ENCODE measurements at places on chromosomes 6 and 20. TPM values are rescaled to one million over a fixed set of nuclear protein-coding genes. Genes with fewer than 3 reads are reported as not detected.

- no peak overlapping the region for H3K4me3 ChIP-seq
- peaks cover 50% of the 10 kb centered on the region for H3K4me1 ChIP-seq
- peaks cover 25% of the 10 kb centered on the region for H3K36me3 ChIP-seq
- no peak for DNase-seq
- no peaks in the 10 kb centered on the region for H3K27me3 ChIP-seq
- H3K27ac ChIP-seq: peak overlapping the region; percentile 83
These were observed 76.3 kb downstream of the SYCP2L start for GRCh38 chr6:10963113-10963512.

GRCh38 chr6:29827579-29828470, at the start of gene HLA-G:
HLA-G (plus strand) TSS chr6:29827825; CDS start chr6:29827845, 20 bp downstream.
- DNase-seq: no peak
- peaks cover 88% of the 10 kb centered on the region for H3K27me3 ChIP-seq

DNA sequence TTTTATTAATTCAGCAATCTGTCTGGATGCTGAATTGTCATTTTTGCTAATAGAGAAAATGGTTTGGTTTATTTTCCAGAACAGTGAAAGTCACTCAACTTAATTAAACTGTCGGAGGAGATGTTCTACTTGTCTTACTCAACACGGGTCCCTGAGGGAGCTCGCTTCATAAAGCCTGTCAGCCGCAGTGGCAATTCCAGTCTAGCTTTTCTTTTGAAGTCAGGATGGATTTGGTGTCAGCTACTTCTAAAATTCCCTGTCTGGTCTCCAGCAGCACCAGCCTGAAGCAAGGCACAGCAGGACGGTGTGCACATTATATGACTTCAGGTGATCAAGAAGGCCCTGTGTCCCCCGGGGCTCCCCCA, 261.5 kb downstream of the SLC24A3 start:
- no peaks in the 10 kb centered on the region for H3K4me1 ChIP-seq
- no peaks in the 10 kb centered on the region for H3K36me3 ChIP-seq

DNA sequence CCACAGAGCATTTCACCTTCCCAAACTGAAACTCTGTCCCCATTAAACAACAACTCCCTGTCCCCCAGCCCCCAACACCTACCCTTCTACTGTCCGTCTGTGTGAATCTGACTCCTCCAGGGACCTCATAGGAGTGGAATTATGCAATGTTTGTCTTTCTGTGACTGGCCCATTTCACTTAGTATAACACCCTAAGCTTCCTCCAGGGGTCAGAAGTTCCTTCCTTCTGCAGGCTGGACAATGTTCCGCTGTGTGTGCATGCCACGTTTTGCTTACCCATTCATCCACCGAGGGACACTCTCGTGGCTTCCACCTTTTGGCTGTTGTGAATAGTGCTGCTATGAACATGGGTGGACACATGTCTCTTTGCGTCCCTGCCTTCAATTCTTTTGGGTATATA, 37.6 kb upstream of the MPC1 start:
- H3K27ac ChIP-seq: no peak overlapping the region
- no peak for DNase-seq
- no peak overlapping the region for H3K4me3 ChIP-seq
- H3K4me1 ChIP-seq: peaks cover 9% of the 10 kb centered on the region
- no peaks in the 10 kb centered on the region for H3K27me3 ChIP-seq
- H3K36me3 ChIP-seq: peaks cover 47% of the 10 kb centered on the region

DNA sequence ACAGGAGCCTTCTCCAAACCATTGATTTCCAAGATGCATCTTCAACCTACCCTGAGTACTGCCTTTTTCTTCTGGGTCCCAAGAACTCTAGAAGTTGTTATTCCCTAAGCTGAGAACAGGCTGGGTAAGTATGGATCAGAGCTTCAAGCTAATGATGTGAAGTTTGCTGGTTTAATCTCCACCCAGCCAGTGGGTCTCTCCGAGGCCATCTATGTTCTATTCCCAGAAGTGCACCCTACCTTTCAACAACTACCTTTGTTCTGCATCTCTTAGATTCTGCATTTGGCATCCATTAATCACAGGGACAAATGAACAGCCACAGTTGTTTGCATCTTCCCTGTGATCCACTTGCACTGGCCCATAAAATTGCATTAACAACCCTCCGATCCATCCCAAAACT, 246.2 kb downstream of the HIVEP2 start:
- no peaks in the 10 kb centered on the region for H3K27me3 ChIP-seq
- H3K4me3 ChIP-seq: no peak overlapping the region
- H3K36me3 ChIP-seq: no peaks in the 10 kb centered on the region
- H3K4me1 ChIP-seq: peaks cover 32% of the 10 kb centered on the region

- no peak overlapping the region for H3K27ac ChIP-seq
- no peak overlapping the region for H3K4me3 ChIP-seq
- H3K27me3 ChIP-seq: no peaks in the 10 kb centered on the region
- no peak for DNase-seq
These were observed 139.7 kb downstream of the MTHFD1L start for GRCh38 chr6:151005164-151005563.

- peaks cover 44% of the 10 kb centered on the region for H3K4me1 ChIP-seq
- DNase-seq: peak; percentile 48
These were observed 13.0 kb downstream of the UQCC2 start for GRCh38 chr6:33698494-33698893.

GRCh38 chr6:112486454-112486853, 139.3 kb downstream of the RFPL4B start:
- DNase-seq: no peak
- H3K4me1 ChIP-seq: peaks cover 21% of the 10 kb centered on the region
- H3K27ac ChIP-seq: no peak overlapping the region
- H3K36me3 ChIP-seq: no peaks in the 10 kb centered on the region
- no peak overlapping the region for H3K4me3 ChIP-seq

GRCh38 chr6:122663981-122664380, 53.8 kb downstream of the PKIB start:
- no peaks in the 10 kb centered on the region for H3K4me1 ChIP-seq
- H3K4me3 ChIP-seq: no peak overlapping the region
- H3K36me3 ChIP-seq: peaks cover 1% of the 10 kb centered on the region
- no peaks in the 10 kb centered on the region for H3K27me3 ChIP-seq
- no peak overlapping the region for H3K27ac ChIP-seq
- no peak for DNase-seq

- H3K4me3 ChIP-seq: no peak overlapping the region
- H3K27ac ChIP-seq: no peak overlapping the region
- no peak for DNase-seq
- H3K4me1 ChIP-seq: peaks cover 35% of the 10 kb centered on the region
- no peaks in the 10 kb centered on the region for H3K27me3 ChIP-seq
These were observed 272.8 kb downstream of the NKAIN2 start for GRCh38 chr6:124076336-124077048.

GRCh38 chr6:52909531-52909930, at the start of gene GSTA3:
GSTA3 (minus strand) TSS chr6:52909698; CDS start chr6:52905834, 3,864 bp downstream.
- H3K27ac ChIP-seq: no peak within 1 kb of the TSS
- no peaks in the 10 kb centered on the region for H3K4me1 ChIP-seq
- DNase-seq: no peak
- no peaks in the 10 kb centered on the region for H3K27me3 ChIP-seq
- H3K36me3 ChIP-seq: no peaks in the 10 kb centered on the region

GRCh38 chr20:20732641-20733040, 20.2 kb upstream of the RALGAPA2 start:
- H3K4me1 ChIP-seq: peaks cover 29% of the 10 kb centered on the region
- H3K27me3 ChIP-seq: peaks cover 2% of the 10 kb centered on the region
- H3K36me3 ChIP-seq: no peaks in the 10 kb centered on the region
- no peak overlapping the region for H3K4me3 ChIP-seq
- DNase-seq: no peak

- H3K36me3 ChIP-seq: no peaks in the 10 kb centered on the region
- H3K27me3 ChIP-seq: peaks cover 15% of the 10 kb centered on the region
- no peak overlapping the region for H3K4me3 ChIP-seq
- no peak for DNase-seq
These were observed 350.0 kb upstream of the MANEA start for GRCh38 chr6:95227351-95227750.

DNA sequence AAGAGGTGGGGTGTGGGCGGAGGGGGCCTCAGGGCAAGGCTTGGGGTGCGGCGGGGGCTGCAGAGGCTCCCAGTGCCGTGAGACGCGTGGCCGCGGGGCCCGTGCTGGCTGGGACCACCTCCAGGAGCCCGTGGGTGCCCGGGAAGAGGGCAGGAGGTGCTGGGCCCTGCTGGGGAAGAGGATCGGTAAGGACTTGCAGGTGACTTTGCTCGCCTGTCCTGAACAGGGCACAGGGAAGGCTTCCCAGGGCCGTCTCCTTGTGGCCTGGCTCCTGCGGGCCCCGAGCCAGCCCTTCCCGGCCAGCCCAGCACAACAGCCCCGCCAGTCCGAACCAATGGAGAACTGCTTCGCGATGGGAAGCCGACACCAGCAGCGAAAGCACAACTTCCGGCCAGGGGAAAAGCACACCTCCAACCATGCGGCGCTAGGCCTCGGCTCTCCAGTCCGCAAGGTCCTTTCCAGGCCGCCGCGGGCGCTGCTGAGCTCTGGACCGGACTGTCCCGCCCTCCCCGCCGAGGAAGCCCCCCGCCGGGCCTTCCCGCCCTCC, 32.3 kb downstream of the IRF4 start:
- H3K4me3 ChIP-seq: no peak overlapping the region
- H3K36me3 ChIP-seq: no peaks in the 10 kb centered on the region
- no peak for DNase-seq
- peaks cover under 1% of the 10 kb centered on the region for H3K27me3 ChIP-seq

GRCh38 chr6:14472986-14473337, 355.4 kb downstream of the CD83 start:
- no peak for DNase-seq
- H3K36me3 ChIP-seq: no peaks in the 10 kb centered on the region
- peak overlapping the region; percentile 73 for H3K27ac ChIP-seq
- peaks cover 15% of the 10 kb centered on the region for H3K4me1 ChIP-seq
- H3K27me3 ChIP-seq: no peaks in the 10 kb centered on the region

DNA sequence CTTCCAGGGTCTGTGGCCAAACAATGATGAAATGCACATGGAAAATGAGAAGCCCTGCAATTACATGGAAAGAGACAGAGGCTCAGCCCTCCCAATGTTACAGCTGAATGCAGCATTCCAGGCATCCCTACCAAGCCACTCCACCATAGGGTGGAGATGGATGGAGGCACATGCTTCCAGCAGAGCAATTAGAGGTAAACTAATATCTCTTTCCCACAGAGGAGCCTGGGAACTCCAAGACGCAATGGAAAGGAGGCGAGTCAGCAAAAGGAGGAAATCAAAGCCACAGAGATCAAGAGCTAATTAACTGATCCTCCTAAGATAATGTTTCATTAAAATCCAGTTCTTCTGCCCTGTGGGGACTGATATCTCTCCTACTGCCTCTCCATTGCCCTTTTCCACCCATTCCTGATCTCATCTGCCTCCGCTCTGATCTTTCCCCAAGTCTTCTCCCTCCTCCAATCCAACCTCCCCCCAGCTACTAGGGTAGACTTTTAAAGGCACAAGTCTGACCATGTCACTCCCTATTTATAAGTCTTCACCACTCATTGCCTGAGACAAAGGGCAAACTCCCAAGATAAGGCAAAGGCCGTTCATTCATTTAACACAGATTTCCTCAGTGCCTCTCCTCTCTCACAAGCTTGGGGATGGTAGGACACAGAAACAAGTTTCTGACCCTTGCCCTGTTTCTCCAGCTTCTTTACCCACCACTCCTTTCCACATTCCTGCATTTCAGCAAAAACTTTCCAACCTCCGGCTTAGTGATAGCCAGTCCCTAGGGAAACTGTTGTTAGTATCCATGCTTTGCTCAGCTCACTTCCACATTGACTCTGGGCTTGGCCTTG, 14.3 kb upstream of the KCNB1 start:
- H3K36me3 ChIP-seq: peaks cover 3% of the 10 kb centered on the region
- H3K27me3 ChIP-seq: peaks cover 26% of the 10 kb centered on the region
- H3K4me1 ChIP-seq: peaks cover 10% of the 10 kb centered on the region
- no peak overlapping the region for H3K27ac ChIP-seq

The ULBP2 gene
- total RNA-seq: 13.9 TPM

The C6orf132 gene
- 0.75 TPM for total RNA-seq

The HEY2 gene
- 43.0 TPM for total RNA-seq

The ADGRF4 gene
- not detected for total RNA-seq

The MAD2L1BP gene
- 14.3 TPM for total RNA-seq

The ROMO1 gene
- 128 TPM for total RNA-seq

The RIPPLY2 gene
- not detected for total RNA-seq

The SLC17A5 gene
- 33.0 TPM for total RNA-seq

The TRIM10 gene
- not detected for total RNA-seq

The WFDC12 gene
- not detected for total RNA-seq

The ULBP1 gene
- 29.8 TPM for total RNA-seq

All from chondrocyte (in vitro differentiated cells).